T-helper 17 cell (primary cell): ENCODE measurements at places on chromosomes 4 and X.

DNA sequence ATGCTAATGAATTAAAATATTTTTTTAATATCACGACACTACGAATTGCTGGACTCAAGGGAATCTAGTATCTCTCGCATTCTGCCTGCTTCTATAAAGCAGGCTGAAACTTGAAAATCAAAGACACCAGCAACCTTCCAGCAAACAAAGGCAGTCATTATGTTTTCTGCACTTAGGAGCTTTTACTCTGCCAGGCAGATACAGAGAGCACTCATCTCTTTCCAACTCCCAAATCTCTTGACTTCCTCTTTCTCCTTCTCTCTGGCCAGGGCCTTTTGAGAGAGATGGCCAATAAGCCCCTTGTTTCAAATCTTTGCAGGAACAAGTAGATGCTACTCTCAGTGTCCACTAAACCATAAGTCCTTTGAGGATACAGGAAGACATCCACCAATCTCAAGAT lies 95.2 kb upstream of the KLF3 start:
- DNase-seq: no peak
- no peak overlapping the region for H3K27ac ChIP-seq
- H3K4me1 ChIP-seq: no peaks in the 10 kb centered on the region
- no peak overlapping the region for H3K4me3 ChIP-seq
- H3K27me3 ChIP-seq: peaks cover 13% of the 10 kb centered on the region

DNA sequence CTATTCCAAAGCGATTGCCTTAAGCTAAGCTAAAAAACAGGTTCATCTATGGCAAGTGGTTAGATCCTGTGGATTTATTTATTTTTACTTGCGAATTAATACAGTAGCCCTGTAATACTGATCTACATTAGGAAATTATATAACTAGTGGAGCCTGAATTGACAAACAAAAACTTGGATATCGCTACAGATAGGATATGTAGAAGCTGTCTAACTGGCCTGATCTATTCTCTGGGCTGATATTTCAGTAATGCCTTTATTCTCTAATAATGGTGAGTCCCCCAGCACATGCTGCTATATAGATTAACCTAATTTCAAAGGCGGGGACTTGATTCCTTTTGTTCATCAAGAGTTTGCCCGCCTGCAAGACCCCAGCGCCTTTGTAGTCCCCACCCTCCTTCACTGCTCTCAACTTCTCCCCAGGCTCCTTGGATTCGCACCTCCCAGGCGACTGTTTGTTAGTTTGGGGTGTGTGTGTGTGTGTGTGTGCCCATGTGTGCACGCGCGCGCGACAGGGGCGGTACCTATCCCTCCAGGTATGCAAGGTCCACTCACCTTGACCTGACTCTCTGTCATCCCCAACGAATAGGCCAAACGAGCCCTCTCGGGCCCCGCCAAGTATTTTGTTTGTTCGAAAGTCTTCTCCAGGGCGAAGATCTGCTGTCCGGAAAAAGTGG lies 3.8 kb downstream of the NKX6-1 start:
- no peak overlapping the region for H3K4me3 ChIP-seq
- DNase-seq: no peak
- H3K4me1 ChIP-seq: peaks cover 10% of the 10 kb centered on the region
- H3K27ac ChIP-seq: no peak overlapping the region

GRCh38 chr4:14829795-14830194 lies 172.5 kb upstream of the CPEB2 start:
- peaks cover 21% of the 10 kb centered on the region for H3K27me3 ChIP-seq
- H3K27ac ChIP-seq: no peak overlapping the region
- no peak for DNase-seq
- H3K36me3 ChIP-seq: no peaks in the 10 kb centered on the region
- no peak overlapping the region for H3K4me3 ChIP-seq
- H3K4me1 ChIP-seq: no peaks in the 10 kb centered on the region

DNA sequence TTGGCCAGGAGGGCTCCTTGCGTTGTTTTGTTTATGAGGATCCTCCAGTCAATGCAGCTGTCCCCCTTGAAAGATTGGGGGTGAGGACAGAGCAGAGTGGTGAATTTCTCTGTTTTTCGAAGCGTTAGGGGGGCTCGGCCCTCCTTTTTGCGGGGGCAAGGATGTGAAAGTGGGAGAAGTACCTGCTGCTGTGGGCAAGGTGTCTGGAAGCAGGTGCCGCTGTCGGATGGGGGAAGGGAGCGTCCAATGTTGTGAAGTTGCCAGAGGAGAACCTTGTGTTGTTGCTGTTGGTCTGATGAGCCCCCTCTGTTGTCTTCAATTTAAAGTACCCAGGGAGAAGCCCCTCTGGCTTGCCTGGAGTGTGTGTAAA lies 613 bp downstream of the GLRB start:
- no peak overlapping the region for H3K27ac ChIP-seq
- no peak for DNase-seq
- no peak overlapping the region for H3K4me3 ChIP-seq
- H3K36me3 ChIP-seq: no peaks in the 10 kb centered on the region
- peaks cover 5% of the 10 kb centered on the region for H3K27me3 ChIP-seq
